ENCODE measurements at places on chromosomes 5 and 9.

DNA sequence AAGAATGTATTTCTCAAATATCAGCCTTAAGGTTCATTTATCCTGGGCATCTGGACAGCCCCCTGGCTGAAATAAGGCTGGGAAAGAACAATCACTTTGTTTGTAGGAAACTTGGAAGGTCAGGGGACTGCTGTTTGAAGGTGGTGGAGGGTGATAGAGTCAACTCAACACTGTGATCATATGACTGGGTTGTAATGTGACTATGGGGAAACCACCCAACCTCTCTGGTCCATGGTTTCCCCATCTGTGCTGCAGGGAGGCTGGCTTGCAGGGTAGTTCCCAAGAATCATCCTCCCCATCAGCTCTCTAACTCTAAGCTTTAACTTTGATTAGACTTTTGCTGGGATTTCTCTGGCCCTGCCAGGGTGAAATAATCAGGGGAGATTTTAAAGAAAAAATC, 10.0 kb downstream of the INSYN2B start:
- DNase-seq = no peak

DNA sequence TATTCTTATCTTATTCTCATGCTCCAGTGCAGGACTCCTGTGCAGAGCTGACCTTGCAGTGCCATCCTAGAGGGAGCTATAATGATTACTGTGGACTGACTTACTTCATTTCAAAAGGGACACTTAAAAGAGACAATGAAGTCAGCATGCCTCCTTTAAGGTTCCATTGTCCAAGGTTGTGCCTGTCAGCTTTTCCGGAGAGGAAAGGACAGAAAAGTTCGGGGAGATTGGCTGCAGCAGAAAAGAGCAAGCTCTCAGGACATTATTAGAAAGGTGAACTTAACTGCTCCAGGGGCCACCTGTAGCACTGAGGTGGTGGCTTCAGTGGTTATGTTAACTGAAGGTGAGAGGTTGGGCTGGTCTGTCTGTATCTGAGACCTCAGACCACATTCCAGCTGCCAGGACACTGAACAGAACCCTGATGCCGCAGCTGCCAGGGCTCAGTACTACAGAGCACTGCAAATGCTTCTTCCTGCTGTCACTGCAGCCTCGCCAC, 112.9 kb downstream of the ST8SIA4 start:
- no peak for DNase-seq

DNA sequence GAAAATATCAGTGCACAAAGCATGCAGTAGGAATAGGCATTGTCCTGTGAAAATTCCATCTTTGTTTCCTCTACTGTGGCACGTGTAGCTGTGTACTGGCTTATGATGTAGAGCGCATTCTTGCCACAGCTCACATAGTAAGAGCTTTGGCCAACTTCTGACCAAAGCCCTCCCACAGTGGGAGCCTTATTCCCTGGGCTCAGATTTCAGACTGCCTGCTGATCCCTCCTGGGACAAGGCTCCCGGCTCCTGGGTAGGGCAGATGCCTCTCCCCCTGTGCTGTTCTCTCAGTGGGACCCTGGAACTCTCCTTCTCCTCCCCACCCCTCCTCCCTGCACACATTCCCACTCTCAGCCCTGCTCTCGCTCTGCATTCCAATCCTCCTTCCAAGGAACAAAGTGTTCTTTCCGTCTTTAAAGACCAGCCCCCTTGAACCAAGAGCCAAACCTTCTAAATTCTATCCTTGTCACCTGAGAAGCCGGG, 17.5 kb downstream of the LCP2 start:
- peak; percentile 29 for DNase-seq

DNA sequence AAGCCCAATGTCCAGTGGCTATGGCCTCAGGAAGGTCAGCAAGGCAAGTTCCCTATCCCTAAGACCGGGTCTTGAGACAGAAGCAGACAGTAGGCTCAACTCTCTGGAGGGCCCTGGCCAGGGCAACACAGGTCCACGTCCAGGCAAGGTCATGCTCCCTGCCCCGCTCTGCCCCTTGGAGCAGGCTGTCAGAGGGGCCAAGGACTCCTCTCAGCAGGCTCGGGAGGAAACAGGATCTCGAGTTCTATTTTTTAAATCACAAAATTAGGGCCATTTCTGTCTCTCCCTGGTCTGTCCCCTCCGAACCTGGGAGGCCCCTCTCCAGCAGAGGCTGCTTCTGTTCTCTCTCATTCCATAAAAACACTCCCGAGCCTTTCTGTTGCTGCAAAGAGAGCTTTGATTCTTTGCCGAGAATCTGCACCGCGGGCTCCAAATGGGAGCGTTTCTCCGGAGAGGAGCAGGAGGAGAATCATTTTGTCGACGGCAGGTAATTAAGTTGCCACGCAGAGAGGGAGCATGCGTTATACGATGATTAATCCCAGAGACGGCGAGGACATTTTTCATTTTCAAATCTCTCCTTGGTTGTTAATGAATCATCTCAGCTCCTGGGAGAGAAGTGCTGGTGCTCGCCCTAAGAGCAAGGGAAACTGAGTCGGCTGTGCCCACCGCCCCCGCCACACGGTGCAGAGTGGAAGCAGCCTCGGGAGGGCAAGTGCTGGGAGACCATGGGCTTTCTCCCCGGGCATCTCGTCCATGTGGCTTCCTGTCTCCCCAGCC, 24.5 kb upstream of the FCN1 start:
- DNase-seq = peak; percentile 31

- DNase-seq = no peak
Measured at GRCh38 chr9:112367465-112367864, 12.4 kb upstream of the HSDL2 start.

Data from fibroblast of mammary gland (primary cell).